ENCODE measurements at places on chromosomes 4 and X.

DNA sequence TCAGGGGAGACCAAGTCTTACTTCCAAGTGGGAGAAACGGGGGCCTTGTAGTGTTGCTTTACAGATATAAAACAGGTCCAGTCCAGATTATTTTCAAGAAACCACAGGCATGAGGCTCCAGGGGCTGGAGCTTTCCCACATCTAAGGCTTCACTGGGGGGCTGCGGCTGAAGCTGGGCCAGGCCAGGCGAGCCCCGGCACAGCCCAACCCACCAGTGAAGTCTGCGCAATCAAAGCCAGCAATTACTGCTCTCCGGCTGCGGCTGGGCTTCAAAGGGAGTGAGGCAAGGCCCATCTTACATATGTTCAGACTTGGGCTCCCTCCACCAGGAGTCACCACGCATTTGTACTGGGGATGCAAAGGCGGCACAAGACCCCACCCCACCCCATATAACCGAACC lies 61.7 kb downstream of the HADH start:
- DNase-seq, result no peak

- no peak for DNase-seq
Observed at GRCh38 chr4:20395160-20395773, 143.6 kb downstream of the SLIT2 start.

DNA sequence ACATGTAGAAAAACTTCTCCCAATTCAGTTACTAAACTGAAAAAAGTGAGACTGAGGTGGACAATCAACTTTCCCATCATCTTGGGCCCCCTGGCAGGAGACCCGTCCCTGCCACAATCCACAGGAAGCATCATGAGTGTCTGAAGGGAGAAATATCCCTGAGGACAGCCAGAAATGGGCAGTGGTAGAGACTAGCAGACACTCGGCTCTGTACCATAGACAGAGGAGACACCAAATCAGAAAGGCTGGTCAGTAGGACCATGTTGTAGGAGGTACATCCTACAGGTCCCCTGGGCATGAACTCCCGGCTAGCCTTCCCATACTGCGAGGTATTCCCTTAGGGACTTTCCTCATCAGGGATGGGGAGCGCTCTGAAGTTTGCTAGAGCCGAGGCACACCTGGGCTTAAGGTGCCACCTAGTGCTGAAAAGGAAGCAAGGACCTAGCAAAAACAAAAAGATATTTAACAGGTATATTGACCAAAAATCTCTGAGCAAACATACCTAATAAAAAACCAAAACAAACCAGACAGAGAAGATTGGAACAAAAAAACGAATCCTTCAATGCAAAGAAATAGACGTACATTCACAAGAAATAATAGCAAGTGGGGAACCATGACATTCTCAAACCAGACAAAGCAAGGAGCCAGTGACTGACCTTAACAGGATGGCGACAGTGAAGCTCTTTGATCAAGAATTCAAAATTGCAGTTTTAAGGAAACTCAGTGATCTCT lies 55.6 kb downstream of the HAUS3 start:
- no peak for DNase-seq

- DNase-seq, result peak; percentile 69
Observed at GRCh38 chrX:103310555-103311398, at the start of gene BEX2. TSS of gene BEX2 (minus strand) at chrX:103310990. CDS start at chrX:103309976, 1,014 bp downstream.

GRCh38 chrX:22399437-22400192 lies 126.9 kb downstream of the CBLL2 start:
- no peak for DNase-seq

DNA sequence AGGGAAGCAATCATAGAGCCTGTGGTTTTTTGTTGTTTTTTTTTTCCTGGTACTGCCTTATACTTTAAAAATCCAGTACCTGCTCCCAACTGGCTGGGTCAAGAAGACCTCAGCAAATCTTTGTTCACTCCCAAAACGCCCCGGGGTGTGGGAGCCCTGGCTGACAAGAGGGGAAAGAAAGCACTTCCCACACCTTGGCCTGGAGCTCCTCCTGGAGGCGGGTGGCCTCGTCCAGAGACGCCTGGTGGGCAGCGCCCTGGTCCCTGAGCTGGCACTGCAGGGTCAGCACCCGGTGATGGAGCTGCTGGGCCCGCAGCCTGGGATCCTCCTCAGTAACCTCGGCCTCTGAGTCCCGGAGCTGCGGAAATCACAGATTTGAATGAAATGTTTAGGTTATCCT lies 38.2 kb downstream of the C4orf50 start:
- DNase-seq, result no peak

GRCh38 chr4:125681240-125681639 lies 366.5 kb downstream of the FAT4 start:
- no peak for DNase-seq

- DNase-seq, result no peak
Observed at GRCh38 chr4:20297783-20298182, 46.1 kb downstream of the SLIT2 start.

DNA sequence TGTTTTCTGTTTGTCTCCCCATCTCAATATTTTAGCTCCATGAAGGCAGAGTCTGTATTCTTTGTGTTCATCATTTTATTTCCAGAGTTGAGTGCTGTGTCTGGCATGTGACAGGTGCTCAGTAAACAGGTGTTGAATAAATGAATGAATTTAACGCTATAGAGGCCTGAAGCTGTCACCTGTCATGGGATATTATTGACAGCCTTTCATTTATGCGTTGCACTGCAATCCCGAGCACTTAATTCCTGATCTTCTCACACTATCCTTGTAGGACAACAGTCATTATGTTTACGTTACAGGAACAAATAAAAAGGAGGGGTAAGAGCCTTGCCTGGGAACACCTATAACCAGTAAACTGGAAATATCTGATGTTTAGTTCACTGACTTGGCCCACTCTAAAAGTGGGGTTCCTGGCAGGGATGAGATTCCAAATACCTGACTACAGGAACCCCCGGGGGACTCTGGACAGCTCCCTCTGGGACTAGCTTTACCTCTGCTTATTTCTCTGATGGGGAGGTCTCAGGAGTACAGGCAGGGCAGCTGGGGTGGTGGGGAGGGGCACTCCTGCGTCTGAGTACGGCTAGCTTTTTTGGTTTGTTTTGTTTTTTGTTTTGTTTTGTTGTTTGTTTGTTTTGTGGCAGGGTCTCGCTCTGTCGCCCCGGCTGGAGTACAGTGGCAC lies 36.6 kb downstream of the SEL1L3 start:
- DNase-seq, result no peak

- DNase-seq, result no peak
Observed at GRCh38 chr4:139876337-139876941, 210.8 kb downstream of the MGST2 start.

DNA sequence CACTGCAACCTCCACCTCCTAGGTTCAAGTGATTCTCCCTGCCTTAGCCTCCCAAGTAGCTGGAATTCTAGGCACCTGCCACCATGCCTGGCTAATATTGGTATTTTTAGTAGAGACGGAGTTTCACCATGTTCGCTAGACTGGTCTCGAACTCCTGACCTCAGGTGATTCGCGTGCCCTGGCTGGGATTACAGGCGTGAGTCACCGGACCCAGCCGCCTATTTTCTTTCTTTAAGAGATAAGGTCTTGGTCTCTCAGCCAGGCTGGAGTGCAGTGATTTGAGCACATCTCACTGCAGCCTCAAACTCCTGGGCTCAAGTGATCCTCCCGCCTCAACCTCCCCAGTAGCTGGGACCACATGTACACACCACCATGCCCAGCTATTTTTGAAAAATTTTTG lies 166.5 kb downstream of the DHRSX start:
- DNase-seq, result no peak

DNA sequence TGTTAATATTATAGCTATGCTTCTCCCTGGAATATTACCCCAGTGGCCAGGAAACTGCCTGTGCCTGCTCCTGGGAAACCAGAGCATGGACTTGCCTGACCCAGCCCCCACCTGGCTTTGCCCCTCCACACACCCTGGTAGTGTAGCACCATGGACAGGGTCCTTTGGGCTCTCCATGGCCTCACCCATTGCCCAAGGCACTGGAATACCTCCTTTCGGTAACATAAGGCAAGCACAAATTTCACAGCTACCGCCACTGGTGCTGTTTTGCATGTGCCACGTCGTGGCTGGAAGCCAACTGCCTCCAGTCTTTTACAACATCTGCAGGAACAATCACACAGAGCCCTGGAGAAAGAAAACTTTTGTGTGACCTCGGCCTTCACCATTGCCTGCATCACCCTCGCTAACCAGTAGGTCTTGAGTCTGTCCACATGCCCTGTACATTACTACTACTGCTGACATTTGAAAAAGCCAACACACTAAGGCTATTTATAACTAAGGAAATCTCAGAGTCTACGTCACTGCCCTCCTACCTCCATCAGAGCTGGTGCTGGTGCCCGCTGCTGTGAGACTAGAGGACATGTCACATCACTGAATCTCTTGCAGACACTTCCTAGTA lies 47.7 kb downstream of the HPGD start:
- DNase-seq, result no peak

DNA sequence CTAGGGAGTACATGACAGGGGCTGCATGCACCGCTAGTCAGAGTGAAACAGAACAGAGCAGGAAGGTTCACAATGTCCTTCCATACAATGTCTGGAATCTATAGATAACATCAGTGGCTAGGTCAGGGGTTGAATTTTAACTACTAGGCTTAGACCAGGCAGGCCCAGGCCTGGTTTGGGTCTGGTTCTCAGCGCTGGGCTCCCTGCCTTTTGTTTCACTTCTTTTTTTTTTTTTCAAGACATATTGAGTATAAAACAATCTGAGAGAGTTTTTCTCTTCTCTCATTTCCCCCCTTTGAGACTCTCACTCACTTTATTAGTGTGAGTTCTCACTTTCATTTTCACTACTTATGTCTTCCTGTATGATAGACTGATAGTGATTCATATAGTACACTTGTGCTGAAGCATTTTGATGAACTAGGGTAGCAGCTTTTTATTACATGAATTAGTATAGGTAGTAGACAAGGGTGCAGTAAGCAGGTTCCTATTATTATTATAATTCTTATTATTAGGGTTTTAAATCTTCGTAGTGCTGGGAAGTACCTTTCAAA lies 120.0 kb upstream of the ZDHHC15 start:
- DNase-seq, result no peak

GRCh38 chr4:56326363-56326762 lies 60.9 kb downstream of the AASDH start:
- no peak for DNase-seq

GRCh38 chr4:19151684-19152083 lies 1100.0 kb upstream of the SLIT2 start:
- DNase-seq, result no peak

DNA sequence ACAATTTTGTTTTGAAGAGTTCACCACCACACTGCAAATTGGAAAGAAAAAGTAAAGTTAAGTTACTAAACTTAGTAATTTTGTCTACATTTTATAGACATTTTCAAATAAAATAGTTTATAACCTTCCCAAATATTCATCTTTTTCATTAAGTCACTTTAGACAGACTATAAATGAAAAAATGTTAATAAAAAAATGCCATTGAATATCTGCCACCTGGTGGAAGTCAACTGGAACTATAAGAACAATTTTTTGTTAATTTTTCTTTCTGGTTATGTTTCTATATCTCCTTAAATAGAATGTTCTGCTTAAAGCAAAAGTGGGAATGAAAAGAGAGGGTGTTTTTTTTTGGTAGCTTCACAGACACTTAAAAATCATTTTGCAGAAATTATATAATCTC lies 534.4 kb upstream of the PCDH10 start:
- DNase-seq, result no peak

DNA sequence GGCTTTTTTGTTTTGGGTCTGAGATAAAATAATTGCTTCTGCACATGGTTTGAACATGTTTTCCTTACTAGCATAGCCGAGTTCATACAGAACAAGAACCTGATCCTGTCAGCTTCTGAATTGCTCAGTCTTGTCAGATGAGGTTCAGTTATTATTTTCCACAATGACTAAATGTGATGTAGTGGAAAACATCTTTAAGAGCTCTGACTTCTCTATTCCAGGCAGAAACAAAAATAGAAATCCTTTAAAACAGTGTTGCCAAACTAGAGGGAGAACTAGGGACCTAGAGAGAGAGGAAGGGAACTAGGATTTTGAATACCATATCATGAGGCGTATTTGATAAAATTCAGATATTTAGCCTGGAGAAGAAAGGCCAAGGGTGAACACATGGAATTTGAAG lies 2.0 kb downstream of the ATP6AP2 start:
- DNase-seq, result no peak

- DNase-seq, result no peak
Observed at GRCh38 chrX:109398833-109399232, 83.1 kb downstream of the GUCY2F start.

- no peak for DNase-seq
Observed at GRCh38 chr4:128590773-128591172, 218.7 kb upstream of the JADE1 start.

DNA sequence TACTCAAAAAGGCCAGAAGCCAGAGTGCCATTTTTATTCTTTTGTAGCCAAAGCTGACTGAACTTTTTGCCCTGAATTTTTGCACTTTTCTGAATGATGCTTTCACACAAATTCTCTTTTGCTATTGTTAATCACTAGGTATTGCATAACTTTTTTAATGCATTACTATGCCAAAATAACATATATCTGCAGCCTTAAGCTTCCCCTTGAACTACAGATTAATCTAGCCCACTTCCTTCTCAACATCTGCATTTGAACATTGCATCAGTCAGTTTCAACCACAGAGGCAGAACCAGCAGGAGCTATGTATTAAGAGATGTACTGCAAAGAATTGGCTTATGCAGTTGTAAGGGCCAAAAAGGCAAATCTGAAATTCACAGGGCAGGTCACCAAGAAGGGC lies 197.6 kb upstream of the GYPA start:
- no peak for DNase-seq

GRCh38 chrX:13120017-13120416 lies 75.6 kb upstream of the FAM9C start:
- DNase-seq, result no peak

- DNase-seq, result no peak
Observed at GRCh38 chr4:158428242-158428641, 93.4 kb upstream of the RXFP1 start.

GRCh38 chr4:99179626-99180025 lies 35.5 kb upstream of the ADH4 start:
- DNase-seq, result no peak

DNA sequence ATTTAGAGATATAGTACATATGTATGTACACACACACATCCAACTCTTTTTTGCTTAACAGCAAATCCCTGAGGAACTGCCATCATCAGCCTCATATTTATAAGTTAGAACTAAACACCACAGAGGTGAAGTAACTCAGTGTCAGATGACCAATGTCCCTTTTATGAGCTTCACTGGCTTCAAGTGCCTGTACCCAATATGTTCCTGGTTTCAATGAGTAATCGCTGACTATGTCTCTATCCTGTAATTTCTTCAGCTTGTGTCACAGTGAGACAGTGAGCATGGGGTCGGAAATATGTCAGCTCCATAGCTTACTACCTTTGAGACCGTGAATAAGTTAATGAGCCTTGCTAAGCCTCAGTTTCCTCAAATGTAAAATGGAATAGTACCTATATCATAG lies 136.2 kb upstream of the RASGEF1B start:
- no peak for DNase-seq

GRCh38 chr4:146193628-146194027 lies 18.1 kb downstream of the LSM6 start:
- no peak for DNase-seq
